ENCODE measurements at places on chromosomes 5 and 9. TPM values are rescaled to one million over a fixed set of nuclear protein-coding genes. Genes with fewer than 3 reads are reported as not detected.

Gene CDKN2B-AS1
- 10.8 TPM for total RNA-seq

Gene PCDHA6
- 15.2 TPM for total RNA-seq

Gene GRIA1
- total RNA-seq, result 1.3 TPM

Gene HSD17B3
- total RNA-seq, result 0.75 TPM

Gene TMEM174
- total RNA-seq, result not detected

Gene FREM1
- 60.5 TPM for total RNA-seq

Gene DOCK8
- total RNA-seq, result 8.9 TPM

Gene GCNT4
- total RNA-seq, result 1.8 TPM

Gene AK1
- total RNA-seq, result 34.4 TPM

Gene ARAP3
- 53.8 TPM for total RNA-seq

Gene DIRAS2
- total RNA-seq, result 0.14 TPM

Gene C9orf153
- total RNA-seq, result 0.41 TPM

Gene SLCO4C1
- total RNA-seq, result 1.2 TPM

Gene AMBP
- total RNA-seq, result 0.22 TPM

Gene DNAJA1
- 151 TPM for total RNA-seq

Gene IER5L
- total RNA-seq, result 34.7 TPM
